ENCODE measurements at places on chromosomes 3 and 15.

GRCh38 chr3:14787630-14788029, 31.1 kb upstream of the FGD5 start:
- DNase-seq, result no peak

- no peak for DNase-seq
Observed at GRCh38 chr3:52721002-52721729, 15.3 kb downstream of the SPCS1 start.

DNA sequence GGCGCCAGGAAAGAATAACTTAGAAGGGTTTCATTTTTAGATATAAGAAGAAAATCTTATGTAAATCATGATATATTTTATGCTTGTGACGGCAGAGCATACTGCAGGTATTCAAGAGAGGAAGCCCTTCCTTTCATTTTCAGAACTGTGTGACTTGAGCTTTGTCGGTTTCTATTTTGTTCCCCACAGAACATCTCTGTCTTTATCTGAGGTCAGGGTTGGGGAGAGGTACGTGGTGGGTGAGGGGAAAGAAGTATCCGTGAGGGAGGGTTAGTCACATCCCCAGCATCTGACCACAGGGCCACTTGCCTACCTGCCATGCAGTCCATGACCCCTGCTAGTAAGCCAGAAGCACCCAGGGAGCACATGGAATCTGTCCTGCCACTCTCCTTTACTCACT, 126.5 kb downstream of the DGKG start:
- peak; percentile 69 for DNase-seq

GRCh38 chr3:105970283-105970682, 101.5 kb upstream of the CBLB start:
- DNase-seq, result peak; percentile 41

DNA sequence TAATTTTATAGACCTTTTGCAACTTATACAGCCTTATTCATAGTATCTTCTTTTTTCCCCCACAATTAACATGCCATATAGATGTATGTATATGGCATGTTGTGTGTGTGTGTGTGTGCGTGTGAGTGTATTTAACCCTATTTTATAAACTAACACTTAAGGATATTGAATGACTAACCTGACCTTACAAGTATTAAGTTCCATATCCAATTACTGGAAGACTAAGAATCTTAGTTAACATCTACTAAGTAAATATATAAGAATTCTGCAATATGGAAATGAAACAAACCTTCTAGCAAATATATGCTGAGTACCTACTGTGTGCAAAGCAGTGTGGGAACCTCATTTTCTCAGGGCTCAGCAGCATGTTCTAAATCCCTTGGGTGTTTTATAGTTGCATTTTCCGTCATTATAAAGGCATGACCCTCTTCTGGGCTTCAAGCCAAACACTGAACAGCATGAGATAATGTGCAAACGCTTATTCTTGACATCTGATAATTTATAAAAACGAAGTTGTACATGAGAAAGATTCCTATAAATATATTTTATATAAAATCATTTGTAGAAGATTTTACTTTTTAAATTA, 105.5 kb downstream of the NLGN1 start:
- DNase-seq, result no peak

GRCh38 chr3:154792828-154793227, 287.3 kb upstream of the MME start:
- no peak for DNase-seq

GRCh38 chr3:106913966-106914365, 463.3 kb upstream of the CCDC54 start:
- DNase-seq, result no peak

DNA sequence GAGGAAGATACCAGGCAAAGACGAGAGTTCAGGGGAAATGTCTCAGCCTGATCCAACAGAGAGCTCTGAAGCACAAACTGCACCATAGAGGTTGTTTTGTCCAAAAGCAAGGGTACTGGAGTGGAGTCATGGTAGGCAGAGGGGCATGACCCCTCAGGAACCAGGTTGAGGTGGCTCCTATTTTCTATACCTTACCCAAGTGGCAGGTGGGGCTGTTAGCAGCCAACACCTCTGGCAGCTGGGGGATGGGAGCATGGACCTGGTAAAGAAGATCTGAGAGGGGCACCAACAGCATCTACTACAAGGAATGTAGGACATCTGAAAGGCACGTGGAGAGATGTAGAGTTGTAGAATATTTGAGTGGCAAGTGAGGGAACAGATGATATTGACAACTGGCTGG, 85.2 kb downstream of the GAP43 start:
- DNase-seq, result no peak

GRCh38 chr3:120454076-120454689, 3.4 kb upstream of the FSTL1 start:
- DNase-seq, result no peak

DNA sequence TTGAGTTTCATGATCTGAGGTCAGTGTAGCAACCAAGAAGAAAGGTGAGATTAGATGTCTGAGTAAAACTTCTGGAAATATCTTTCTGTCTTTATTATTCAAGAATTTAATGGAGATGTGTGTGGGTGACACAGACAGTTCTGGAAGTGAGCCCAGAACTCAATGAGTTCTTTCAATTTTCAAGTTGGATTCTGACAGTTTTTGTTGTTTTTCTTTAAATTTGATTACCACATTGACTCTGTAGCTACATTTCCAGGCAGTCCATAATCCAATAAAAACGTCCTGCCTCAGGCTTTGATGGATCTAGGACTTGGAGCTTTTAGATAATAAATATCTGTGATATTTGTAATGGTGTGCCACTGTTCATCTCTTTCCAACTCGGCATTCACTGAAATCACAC, 3.9 kb upstream of the PARP14 start:
- no peak for DNase-seq

GRCh38 chr15:101510212-101511197, 21.0 kb upstream of the PCSK6 start:
- no peak for DNase-seq

GRCh38 chr3:149221783-149222517, at the start of gene CP:
CP (minus strand) TSS chr3:149221829; CDS start chr3:149221792, 37 bp downstream.
- no peak for DNase-seq

DNA sequence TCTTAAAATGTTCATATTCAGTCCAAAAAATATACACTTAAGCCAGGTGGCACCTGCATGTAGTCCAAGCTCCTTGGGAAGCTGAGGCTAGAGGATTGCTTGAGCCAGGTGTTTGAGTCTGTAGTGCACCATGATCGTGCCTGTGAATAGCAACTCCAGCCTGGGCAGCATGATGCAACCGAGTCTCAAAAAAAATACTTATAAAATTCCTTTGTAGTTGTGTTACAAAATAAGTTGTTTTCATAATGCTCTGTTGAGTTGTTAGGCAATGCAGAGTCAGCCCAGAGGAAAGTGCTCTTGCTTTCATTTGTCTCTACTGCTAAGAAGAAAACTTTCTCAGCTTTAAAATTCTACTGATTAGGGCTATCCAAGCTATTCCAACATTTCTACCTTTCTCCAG, 442.8 kb upstream of the ARRDC4 start:
- no peak for DNase-seq

DNA sequence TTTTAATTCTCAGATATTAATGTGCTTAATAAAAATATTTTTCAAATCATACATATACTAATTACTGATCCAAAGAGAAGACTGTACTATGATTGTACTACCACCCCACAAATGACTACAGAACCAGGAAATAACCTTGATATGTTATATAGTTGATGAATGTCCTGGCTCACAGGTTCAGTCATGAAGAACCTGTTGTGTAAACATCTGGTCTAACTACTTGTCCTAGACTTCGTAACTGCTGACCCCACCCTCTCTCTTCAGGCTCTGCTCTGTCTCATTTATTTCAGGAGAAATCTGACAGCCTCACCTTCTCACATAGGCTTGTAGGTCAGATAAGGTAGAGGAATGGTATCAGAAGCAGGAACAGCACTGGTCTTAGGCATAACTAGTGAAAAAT, 14.7 kb upstream of the CSTA start:
- DNase-seq, result no peak

Data from Karpas-422 (cell line).